ENCODE measurements at places on chromosomes 11 and 22.

DNA sequence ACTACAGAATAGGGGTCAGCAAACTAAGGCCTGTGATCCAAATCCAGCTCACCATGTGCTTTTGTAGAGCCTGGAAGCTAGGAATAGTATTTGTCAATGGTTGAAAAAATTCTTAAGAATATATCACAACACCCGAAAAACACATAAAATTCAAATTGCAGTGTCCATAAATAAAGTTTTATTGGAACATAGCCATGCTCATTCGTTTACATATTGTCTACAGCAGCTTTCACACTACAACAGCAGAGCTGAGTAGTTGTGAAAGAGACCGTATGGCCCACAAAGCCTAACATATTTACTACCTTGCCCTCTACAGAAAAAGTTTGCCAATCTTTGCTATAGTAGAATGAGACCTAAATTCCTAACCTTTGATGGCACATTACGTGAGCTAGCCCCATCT is 125.7 kb downstream of the CADM1 start:
- DNase-seq = no peak

DNA sequence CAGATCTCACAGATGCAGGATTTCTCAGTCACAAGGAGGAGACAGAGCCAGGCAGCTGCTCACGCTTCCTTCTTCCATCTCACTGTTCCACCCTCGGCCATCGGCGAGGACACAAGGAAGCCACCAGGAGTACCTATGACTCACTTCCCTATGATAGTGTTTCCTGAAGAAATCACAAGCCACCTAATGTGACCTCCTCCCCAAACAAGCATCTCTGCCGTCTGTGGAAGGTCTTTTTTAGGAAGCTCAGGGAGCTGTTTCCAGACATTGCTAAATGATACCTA is 672.7 kb downstream of the TBC1D22A start:
- no peak for DNase-seq

GRCh38 chr11:120334332-120334731 is 1.9 kb upstream of the ARHGEF12 start:
- DNase-seq = no peak

- no peak for DNase-seq
Observed at GRCh38 chr11:100815787-100816330, 128.8 kb downstream of the ARHGAP42 start.

DNA sequence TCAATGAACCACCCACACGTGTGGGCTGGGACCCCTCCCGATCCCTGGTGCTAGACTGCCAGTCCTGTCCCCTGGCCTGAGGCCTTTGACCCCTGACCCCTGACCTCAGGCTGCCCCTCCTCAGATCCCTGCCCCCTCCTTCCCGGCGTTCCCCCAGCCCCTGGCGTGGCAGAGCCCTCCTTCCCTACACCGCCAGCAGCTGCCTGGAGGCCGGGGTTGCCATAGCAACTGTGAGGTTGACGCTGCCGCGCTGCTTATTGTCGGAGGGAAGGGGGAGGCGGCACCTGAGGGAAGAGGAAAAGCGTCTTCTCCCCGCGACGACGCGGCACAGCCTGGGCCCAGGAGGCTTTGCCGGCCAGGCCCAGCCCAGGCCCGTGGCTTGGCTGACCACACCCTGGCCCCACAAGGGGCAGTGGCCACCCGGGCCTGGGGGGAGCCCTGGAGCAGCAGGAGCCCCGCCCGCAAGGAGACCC is 32.6 kb downstream of the SHANK3 start:
- peak; percentile 54 for DNase-seq

- no peak for DNase-seq
Observed at GRCh38 chr11:91194546-91194945, 971.7 kb upstream of the CHORDC1 start.

DNA sequence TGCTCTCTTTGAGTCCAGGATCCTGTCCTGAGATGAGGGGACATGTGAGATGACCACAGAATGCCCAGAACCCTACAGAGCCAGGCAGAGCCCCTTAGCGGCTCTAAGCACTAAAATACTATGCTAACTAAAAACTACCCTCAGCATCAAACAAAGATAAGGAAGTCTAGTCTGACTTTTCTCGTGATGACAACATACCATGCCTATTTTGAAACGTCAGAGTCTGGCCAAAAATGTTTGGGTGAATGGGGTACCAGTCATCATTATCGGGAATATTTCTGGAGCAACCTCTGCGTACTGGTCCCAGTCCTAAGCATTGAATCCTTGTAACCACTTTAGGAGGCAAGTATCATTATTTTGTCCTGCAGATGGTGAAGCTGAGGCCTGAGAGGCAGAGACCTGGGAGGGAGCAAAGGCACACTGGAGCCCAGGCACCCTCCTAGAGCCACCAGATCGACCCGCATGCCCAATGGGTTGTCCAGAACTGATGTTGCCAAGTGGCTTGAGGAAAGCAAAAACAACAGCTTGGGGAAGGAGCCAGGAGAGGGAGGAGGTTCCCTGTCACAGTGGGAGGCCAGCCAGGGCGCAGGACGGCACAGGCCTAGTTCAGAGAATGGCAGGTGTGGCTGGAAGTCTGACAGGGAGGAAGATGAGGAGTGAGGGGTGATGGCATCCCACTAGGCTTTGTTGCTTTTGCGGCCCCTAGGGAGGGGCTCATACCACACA is 7.2 kb upstream of the OSM start:
- DNase-seq = no peak

GRCh38 chr11:13944911-13945425 is 17.6 kb upstream of the SPON1 start:
- DNase-seq = no peak

GRCh38 chr11:125505492-125506080 is 9.5 kb upstream of the FEZ1 start:
- no peak for DNase-seq

GRCh38 chr11:68315171-68315920 is 3.0 kb downstream of the LRP5 start:
- DNase-seq = peak; percentile 47

GRCh38 chr22:46673205-46673604 is 53.0 kb downstream of the GRAMD4 start:
- no peak for DNase-seq

- no peak for DNase-seq
Observed at GRCh38 chr11:32109138-32109537, 18.3 kb downstream of the RCN1 start.

- DNase-seq = no peak
Observed at GRCh38 chr11:1146365-1146764, 11.4 kb upstream of the MUC5AC start.
